ENCODE measurements at places on chromosomes 2 and 18. TPM values are rescaled to one million over a fixed set of nuclear protein-coding genes. Genes with fewer than 3 reads are reported as not detected.

Gene RAB11FIP5
- total RNA-seq: 21.1 TPM

Gene CCNT2
- total RNA-seq: 40.6 TPM

Gene GAREM1
- total RNA-seq: 10.9 TPM

Gene ASB18
- total RNA-seq: not detected

Gene TEX261
- total RNA-seq: 72.3 TPM

Gene OSR1
- total RNA-seq: 41.5 TPM

Gene CROCC2
- 2.3 TPM for total RNA-seq

Gene SH2D6
- 0.90 TPM for total RNA-seq

DNA sequence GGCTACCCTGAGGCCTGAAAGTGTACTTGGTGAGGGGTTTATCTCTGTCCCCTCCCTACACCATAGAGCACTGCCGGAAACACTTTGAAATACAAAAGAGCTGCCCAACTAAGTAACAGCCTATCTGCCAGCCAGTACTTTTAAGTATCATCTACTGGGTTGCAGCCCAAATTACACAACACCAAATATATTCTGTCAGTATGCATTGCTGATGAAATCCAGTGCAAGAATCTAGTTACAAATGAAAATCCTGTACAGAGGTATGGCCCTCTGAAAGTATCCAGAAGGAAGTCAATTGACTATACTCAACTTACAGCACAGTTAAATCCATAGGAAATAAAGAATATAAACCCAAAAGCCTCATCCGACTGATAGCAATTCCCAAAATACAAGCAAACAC, 280.8 kb downstream of the CCDC85A start:
- DNase-seq: no peak
- H3K27me3 ChIP-seq: no peaks in the 10 kb centered on the region
- H3K4me1 ChIP-seq: no peaks in the 10 kb centered on the region
- H3K4me3 ChIP-seq: no peak overlapping the region
- H3K36me3 ChIP-seq: no peaks in the 10 kb centered on the region
- H3K27ac ChIP-seq: no peak overlapping the region

- DNase-seq: no peak
- no peaks in the 10 kb centered on the region for H3K4me1 ChIP-seq
- H3K4me3 ChIP-seq: no peak overlapping the region
- H3K36me3 ChIP-seq: no peaks in the 10 kb centered on the region
Observed at GRCh38 chr2:174971868-174972781, 33.1 kb downstream of the CHN1 start.

- H3K4me3 ChIP-seq: no peak overlapping the region
- DNase-seq: no peak
- no peaks in the 10 kb centered on the region for H3K36me3 ChIP-seq
- H3K27ac ChIP-seq: no peak overlapping the region
Observed at GRCh38 chr2:104919127-104919526, 65.2 kb downstream of the POU3F3 start.

DNA sequence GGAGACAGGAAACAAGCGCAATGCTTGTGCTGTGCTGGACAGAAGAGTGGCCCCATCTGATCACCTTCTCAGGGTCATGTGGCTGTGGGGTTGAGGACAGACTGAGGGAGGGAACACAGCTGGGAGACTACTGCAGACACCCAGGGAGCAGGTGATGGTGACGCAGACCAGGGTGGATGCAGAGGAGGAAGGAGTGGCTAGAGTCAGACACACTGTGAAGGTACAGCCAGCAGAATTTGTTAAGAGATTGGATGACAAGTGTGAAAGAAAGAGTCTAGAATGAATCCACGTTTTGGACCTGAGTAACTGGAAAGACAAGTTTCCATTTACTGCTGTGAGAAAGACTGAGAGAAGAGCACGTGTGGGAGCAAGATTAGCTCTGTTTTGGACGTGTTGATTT, 15.9 kb upstream of the POMC start:
- H3K4me1 ChIP-seq: no peaks in the 10 kb centered on the region
- no peak for DNase-seq
- H3K36me3 ChIP-seq: no peaks in the 10 kb centered on the region
- no peak overlapping the region for H3K27ac ChIP-seq

GRCh38 chr2:235045336-235045972, 93.6 kb downstream of the SH3BP4 start:
- no peak overlapping the region for H3K27ac ChIP-seq
- H3K36me3 ChIP-seq: no peaks in the 10 kb centered on the region
- no peak overlapping the region for H3K4me3 ChIP-seq
- H3K27me3 ChIP-seq: no peaks in the 10 kb centered on the region

GRCh38 chr2:232038251-232038880, 76.9 kb downstream of the DIS3L2 start:
- no peaks in the 10 kb centered on the region for H3K27me3 ChIP-seq
- H3K36me3 ChIP-seq: peaks cover 6% of the 10 kb centered on the region
- no peak for DNase-seq
- H3K27ac ChIP-seq: no peak overlapping the region
- H3K4me3 ChIP-seq: no peak overlapping the region
- H3K4me1 ChIP-seq: no peaks in the 10 kb centered on the region

DNA sequence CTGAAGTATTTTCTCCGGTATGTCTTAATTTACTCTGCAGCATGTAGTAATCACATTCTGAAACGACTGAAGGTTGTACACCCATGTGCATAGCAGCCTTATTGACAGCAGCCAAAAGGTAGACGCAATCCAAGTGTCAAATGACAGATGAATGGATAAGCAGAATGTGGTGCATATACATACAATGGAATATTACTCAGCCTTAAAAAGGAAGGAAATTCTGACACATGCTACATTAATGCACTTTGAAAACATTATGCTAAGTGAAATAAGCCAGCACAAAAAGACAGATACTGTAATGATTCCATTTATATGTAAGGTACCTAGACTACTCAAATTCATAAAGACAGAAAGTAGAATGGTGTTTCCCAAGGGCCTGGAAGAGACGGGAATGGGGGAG, 88.0 kb upstream of the EFEMP1 start:
- H3K4me1 ChIP-seq: peaks cover 8% of the 10 kb centered on the region
- H3K27ac ChIP-seq: no peak overlapping the region
- no peak overlapping the region for H3K4me3 ChIP-seq
- no peaks in the 10 kb centered on the region for H3K27me3 ChIP-seq
- no peak for DNase-seq
- H3K36me3 ChIP-seq: no peaks in the 10 kb centered on the region

- no peak for DNase-seq
- H3K4me1 ChIP-seq: no peaks in the 10 kb centered on the region
- H3K27me3 ChIP-seq: no peaks in the 10 kb centered on the region
- H3K27ac ChIP-seq: no peak overlapping the region
- H3K36me3 ChIP-seq: no peaks in the 10 kb centered on the region
- no peak overlapping the region for H3K4me3 ChIP-seq
Observed at GRCh38 chr2:81363800-81364199, 1059.2 kb upstream of the LRRTM1 start.

GRCh38 chr2:45404807-45405297, 206.2 kb downstream of the SRBD1 start:
- H3K4me1 ChIP-seq: no peaks in the 10 kb centered on the region
- no peaks in the 10 kb centered on the region for H3K27me3 ChIP-seq
- no peak overlapping the region for H3K4me3 ChIP-seq
- H3K36me3 ChIP-seq: peaks cover 5% of the 10 kb centered on the region

GRCh38 chr2:79876430-79876829, 363.6 kb downstream of the CTNNA2 start:
- DNase-seq: no peak
- H3K4me3 ChIP-seq: no peak overlapping the region
- no peak overlapping the region for H3K27ac ChIP-seq
- no peaks in the 10 kb centered on the region for H3K27me3 ChIP-seq
- H3K4me1 ChIP-seq: no peaks in the 10 kb centered on the region

DNA sequence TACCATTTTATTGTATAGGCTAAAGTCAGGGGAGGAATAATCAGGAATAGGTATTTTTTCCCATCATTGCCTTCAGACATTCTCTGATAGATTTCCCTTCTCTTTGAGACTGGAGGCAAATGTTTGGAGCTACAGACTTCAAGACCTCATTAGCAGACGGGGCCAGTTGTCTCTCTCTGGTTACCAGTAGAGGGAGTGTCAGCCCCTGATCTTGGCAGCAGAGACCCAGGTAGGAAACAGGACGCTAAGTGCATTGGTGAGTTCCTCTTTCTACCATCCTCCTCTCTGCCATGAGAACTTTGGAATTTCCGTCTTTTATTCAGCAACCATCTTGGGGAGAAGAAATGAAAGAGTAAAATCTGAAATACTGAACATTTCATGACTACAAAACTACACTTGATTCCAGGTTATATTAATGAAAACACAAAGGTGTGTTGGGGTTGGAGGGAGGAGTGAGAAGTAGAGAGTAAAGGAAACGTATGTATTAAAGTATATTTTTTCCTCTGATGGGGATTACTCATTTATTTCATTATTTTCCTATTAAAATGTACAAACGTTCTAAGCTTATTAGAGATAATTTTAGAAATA, 186.2 kb upstream of the GCFC2 start:
- DNase-seq: peak; percentile 24
- H3K27me3 ChIP-seq: no peaks in the 10 kb centered on the region
- no peak overlapping the region for H3K4me3 ChIP-seq
- no peaks in the 10 kb centered on the region for H3K4me1 ChIP-seq

DNA sequence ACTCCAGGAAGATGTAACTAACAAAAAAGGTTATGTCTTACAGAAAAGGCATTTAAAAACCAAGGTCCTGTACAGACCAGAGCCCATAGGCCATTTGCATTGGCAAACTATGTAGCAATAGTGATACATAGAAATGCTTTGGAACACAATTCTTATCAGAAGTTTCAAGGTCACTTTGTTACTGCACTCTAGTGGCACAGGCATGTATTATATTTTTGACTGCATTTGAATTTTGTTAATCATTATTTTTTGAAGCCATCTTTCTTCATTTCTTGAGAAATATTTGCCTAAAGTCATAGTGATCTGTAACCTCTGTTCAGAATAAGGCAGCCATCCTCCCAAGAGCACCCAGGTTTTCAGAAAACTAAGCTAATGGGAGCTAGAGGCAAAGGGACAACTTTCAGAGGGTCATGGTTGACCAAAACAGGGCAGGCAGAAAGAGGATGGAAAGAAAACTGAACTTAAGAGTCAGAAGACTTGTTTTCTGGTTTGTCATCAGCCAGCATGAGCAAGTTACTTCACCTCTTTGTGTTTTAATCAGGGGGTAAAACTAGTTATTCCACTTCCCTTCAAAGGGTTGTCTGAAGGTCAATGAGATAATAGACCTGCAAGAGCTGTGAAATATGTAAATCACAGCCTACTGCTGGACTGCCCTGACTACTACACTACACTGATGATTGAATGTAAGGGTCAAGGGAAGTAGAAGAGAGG, 41.5 kb downstream of the SLC38A11 start:
- peak overlapping the region; percentile 24 for H3K27ac ChIP-seq
- H3K27me3 ChIP-seq: no peaks in the 10 kb centered on the region
- DNase-seq: peak; percentile 23
- H3K4me1 ChIP-seq: peaks cover 36% of the 10 kb centered on the region
- no peak overlapping the region for H3K4me3 ChIP-seq

GRCh38 chr2:169928463-169928864, 101.2 kb downstream of the UBR3 start:
- no peaks in the 10 kb centered on the region for H3K4me1 ChIP-seq
- H3K27me3 ChIP-seq: no peaks in the 10 kb centered on the region
- peak; percentile 20 for DNase-seq
- H3K36me3 ChIP-seq: no peaks in the 10 kb centered on the region
- H3K27ac ChIP-seq: no peak overlapping the region

- no peaks in the 10 kb centered on the region for H3K4me1 ChIP-seq
- H3K27me3 ChIP-seq: no peaks in the 10 kb centered on the region
- no peaks in the 10 kb centered on the region for H3K36me3 ChIP-seq
- peak overlapping the region; percentile 4 for H3K27ac ChIP-seq
Observed at GRCh38 chr2:29463181-29463900, 348.1 kb downstream of the CLIP4 start.

DNA sequence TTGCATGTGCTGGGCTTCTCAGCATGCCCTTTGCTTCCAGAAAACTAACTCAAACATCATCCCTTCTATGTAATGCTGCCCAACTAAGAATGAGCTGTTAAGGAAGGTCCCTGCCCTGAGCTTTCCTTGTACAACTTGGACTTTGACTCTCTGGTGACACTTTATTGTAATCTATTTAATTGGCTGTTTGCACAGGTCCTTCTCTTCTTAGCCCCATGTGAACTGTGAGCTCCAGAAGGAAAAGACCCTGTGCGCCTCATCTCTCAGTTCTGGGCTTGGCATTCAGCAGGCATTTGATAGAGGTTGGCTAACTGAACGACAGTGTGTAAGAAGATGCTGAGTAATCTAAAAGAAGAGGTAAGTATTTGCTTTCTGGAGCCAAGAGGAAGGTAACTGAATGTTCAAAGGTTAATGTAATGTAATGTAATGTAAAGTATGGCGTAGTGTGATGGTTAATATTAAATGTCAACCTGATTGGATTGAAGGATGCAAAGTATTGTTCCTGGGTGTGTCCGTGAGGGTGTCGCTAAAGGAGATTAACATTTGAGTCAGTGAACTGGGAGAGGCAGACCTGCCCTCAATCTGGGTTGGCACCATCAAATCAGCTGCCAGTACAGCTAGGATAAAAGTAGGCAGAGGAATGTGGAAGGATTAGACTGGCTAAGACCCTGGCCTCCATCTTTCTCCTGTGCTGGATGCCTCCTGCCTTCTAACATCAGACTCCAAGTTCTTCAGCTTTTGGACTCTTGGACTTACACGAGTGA, 60.8 kb upstream of the CCDC195 start:
- no peak overlapping the region for H3K4me3 ChIP-seq
- no peaks in the 10 kb centered on the region for H3K27me3 ChIP-seq
- DNase-seq: no peak
- no peaks in the 10 kb centered on the region for H3K36me3 ChIP-seq

GRCh38 chr2:65630643-65631042, 198.2 kb upstream of the SPRED2 start:
- no peak overlapping the region for H3K4me3 ChIP-seq
- no peak for DNase-seq
- H3K27ac ChIP-seq: no peak overlapping the region
- no peaks in the 10 kb centered on the region for H3K36me3 ChIP-seq
- H3K4me1 ChIP-seq: no peaks in the 10 kb centered on the region

All from left lung (tissue), 14 donors.